ENCODE measurements at places on chromosomes 4 and X. TPM values are rescaled to one million over a fixed set of nuclear protein-coding genes. Genes with fewer than 3 reads are reported as not detected.

DNA sequence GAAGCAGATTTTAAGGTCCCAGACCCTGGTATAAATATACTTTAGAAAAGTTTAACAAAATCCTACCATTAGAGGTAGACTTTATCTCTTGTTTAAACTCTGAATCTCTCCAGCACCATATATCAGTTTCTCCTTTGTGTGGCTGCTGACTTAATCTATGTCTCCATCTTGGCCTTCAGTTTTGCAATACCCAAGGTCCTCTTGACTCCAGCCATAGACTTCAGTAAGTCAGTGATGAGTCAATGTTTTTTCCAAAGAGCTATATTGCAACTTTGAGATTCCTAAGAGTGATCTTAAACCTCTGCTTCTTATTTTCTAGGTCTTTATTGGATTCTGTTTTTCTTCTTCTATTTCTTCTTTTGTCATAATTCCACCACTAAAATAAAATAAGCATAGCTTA, 50.8 kb upstream of the ADGRL3 start:
- DNase-seq: no peak

Gene SLC25A43
- total RNA-seq: 15.5 TPM

DNA sequence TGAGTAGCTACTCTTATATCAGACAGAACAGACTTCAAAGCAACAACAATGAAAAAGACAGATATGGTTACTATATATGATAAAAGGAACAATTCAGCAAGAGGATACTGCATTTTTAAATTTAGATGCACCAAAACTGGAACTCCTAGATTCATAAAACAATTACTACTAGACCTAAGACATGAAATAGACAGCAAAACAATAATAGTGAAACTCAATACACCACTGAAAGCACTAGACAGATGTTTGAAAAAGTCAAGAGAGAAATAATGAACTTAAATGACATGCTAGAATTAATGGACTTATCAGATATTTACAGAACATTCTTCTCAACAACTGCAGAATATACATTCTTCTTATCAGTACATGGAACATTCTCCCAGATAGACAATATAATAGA, 99.5 kb upstream of the ITM2A start:
- DNase-seq: no peak

GRCh38 chr4:16438986-16439385, 212.7 kb upstream of the TAPT1 start:
- DNase-seq: no peak

DNA sequence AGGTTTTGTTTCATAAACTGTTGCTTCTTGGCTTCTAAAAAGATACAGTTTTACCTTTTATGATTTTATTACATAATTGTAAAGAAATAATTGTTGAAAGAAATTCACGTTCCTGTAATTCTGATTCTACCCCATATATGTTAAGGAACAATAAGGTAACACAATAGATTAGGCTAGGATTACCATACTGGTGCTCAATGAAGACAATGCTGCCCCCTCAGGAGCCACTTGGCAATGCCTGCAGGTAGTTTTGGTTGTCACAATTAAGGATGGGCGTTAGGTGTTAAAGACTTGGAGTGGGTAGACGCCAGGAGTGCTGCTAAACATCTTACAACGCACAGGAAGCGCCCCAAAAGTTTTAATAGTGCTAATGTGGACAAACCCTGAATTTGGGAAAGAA, 133.2 kb downstream of the NLGN4X start:
- DNase-seq: no peak

- DNase-seq: no peak
Observed at GRCh38 chr4:112736718-112737135, 99.8 kb downstream of the LARP7 start.

DNA sequence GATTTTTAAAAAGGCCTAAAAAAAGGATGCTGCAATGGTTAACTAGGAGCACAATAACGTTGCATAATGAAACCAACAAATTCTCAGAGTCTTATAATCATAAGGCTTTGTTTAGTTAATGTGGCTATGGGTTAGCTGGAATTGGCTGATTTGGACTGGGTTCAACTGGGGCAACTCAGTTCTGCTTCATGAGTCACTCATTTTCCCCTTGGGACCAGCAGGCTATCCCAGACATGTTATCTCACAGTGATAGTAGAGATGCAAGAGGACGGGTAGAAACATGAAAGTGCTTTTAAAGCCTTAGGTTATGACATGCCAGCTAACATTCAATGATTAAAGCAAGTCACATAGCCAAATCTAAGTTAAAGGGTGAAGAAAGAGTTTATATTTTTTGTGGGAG, 189.2 kb upstream of the GK2 start:
- no peak for DNase-seq

GRCh38 chr4:76210452-76210851, 3.2 kb downstream of the SCARB2 start:
- no peak for DNase-seq

DNA sequence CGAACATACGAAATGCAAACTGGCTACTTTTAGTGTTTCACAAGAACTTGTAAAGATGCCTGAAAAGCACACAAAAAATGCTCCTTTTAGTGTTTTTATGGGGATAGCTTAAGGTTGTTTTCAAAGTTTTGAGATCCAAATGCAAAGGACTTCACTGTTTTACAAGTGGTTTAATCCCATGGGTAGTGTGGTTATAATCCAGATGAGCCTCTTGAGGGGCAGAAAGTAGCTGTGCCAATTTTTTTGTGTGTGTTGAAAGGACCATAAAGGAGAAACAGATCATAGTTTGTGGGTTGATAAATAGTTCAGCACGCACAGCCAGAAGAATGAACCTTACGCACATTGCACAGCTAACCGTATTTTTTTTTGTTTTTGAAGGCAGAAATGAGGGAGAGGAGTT, 126.9 kb upstream of the GIMD1 start:
- DNase-seq: no peak

Gene AMBN
- not detected for total RNA-seq

GRCh38 chr4:150280081-150280895, 202.0 kb downstream of the DCLK2 start:
- DNase-seq: peak; percentile 37

Gene PCSK1N
- total RNA-seq: 131 TPM

- DNase-seq: no peak
Observed at GRCh38 chrX:8783097-8783713, 18.0 kb downstream of the FAM9A start.

DNA sequence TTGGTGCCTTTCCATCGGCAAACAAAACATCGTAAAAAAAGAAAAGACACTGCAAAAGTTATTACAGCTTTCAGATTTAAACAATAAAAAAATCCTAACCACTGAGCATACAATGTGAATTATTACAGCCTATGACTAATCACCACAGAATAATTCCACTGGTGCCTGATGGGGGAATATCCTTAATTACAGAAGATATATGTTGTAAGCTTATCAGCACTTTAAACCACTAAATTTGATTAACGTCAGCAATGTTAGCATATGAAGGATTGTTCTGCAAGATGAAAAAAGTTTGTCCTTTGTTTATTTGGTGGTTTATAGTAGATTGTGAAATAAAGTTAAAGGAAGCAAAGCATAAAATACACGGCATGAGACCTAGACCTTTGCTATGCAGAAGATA, 210.2 kb upstream of the ADAMTS3 start:
- no peak for DNase-seq

DNA sequence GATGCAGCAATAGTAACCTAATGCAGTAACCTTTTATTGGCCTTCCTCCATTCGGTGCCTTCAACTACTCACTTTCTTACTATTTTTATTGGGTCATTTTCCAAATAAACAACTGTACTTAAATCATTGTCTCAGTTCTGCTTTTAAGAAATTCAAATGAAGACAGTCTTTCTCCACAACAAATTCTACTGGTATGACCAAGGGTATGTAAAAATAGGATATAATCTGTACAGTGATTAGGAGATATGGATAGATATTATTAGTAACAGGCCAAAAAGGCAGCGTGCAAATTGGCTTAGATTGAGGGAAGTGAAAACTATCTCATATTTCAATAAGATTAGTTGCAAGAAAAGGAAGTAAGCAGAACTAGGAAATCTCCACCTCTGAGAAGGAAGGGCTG, 177.4 kb upstream of the PPP1R2C start:
- DNase-seq: no peak

Gene EREG
- 0.44 TPM for total RNA-seq

Gene TIGD4
- 1.1 TPM for total RNA-seq

- no peak for DNase-seq
Observed at GRCh38 chr4:147198411-147199051, 252.9 kb upstream of the TTC29 start.

DNA sequence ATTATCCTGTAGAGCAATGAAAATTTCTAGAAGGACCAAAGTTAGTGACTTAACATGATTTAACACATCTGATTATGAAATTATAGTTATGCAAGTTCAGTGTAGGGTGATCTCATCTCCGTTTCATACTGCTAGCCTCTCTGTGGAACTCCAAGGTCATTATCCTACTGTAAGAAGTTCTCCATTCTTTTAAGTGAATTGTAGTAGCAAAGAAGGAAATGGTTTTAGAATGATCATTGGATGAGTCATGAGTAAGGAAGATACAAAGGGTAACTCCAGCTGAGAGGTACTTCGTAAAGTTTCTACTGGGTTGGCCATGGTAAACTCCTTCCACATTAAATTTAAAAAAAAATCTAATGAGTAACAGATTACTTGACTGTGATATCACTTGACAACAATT, 215.0 kb upstream of the GIMD1 start:
- no peak for DNase-seq

GRCh38 chr4:17814140-17814539, 3.4 kb downstream of the NCAPG start:
- no peak for DNase-seq

DNA sequence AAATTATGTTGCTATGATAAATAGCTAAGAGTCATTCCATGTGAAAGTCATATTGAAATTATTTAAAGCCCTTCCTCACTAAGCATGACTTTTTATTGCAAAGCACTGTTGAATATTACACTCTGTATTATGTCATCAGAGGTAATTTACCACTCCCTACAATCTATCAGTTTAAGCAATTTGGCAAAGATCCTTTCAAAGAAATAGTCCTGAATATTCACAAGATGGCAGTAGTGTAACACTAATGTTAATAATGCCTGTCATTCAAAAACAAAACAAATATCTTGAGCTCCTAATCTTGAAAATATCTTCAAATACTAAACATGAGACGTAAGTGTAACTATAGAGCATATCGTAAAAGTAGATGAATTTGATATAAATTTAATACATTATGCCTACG, 208.6 kb upstream of the TECRL start:
- DNase-seq: peak; percentile 2

Gene VCX3A
- not detected for total RNA-seq

- DNase-seq: peak; percentile 42
Observed at GRCh38 chrX:51144828-51145442, 187.7 kb upstream of the NUDT10 start.

Gene SYNPO2
- 56.5 TPM for total RNA-seq

Gene KLB
- total RNA-seq: not detected

Gene FRMD7
- 0.19 TPM for total RNA-seq

Gene CUL4B
- 34.7 TPM for total RNA-seq

Gene EVC2
- total RNA-seq: 8.7 TPM

Gene ADGRG2
- 1.2 TPM for total RNA-seq

DNA sequence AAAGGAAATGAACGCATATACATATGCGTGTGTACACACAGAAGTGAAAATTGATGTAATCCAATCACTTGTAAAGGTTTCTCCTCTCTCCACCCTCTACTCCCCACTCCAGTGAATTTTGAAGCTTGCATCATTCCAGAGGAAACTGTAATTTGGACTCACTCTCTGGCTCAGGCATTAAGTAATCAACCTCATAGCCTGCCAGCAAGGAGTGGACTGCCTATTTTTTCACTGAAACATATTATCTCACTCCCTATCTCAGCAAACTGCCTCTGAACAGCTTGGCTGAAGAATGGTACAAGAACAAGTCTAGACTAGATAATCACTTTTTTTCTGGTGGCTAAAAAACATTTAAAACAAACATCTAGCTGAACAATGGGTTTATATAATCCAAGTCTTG, 124.2 kb downstream of the C4orf51 start:
- DNase-seq: no peak

- DNase-seq: no peak
Observed at GRCh38 chrX:39961441-39961840, 136.3 kb downstream of the BCOR start.

- peak; percentile 25 for DNase-seq
Observed at GRCh38 chr4:181193131-181193930, 1049.9 kb upstream of the TENM3 start.

DNA sequence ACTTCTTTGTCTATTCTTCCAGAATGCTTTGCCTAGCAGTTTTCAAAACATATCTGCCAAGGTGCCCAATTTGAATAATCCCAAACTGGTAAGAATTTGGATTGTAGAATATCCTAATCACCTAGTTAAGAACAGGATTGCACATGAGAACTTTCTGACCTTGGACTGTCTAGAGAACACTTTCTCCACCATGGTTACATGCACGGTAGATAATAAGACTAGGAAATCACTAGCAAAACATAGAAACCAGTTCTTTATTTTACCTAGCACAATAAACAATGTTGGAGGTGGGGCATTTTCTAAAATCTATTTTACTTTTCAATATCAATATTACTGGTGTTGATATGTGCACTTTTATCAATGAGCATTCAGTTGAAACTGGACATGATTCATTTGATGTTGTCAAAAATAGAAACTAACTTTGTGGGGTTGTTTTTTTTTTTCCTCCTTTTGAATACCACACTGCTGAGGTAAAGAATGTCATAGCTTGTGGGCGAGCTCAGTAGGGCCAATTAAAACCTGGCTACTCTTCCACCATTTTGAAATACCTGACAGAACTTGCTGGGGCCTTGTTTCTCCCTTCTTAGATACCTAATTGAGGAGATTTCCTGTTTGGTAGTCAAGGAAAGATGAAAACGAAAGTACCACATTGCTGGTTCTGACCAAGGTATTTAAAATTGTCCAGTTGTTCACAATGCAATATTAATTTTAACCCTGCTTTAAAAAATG, 10.4 kb downstream of the MID1IP1 start:
- DNase-seq: no peak

Gene MAGEA8
- total RNA-seq: not detected

Gene STATH
- total RNA-seq: not detected

Gene BMP3
- total RNA-seq: 0.28 TPM

Gene CHRNA9
- total RNA-seq: not detected

DNA sequence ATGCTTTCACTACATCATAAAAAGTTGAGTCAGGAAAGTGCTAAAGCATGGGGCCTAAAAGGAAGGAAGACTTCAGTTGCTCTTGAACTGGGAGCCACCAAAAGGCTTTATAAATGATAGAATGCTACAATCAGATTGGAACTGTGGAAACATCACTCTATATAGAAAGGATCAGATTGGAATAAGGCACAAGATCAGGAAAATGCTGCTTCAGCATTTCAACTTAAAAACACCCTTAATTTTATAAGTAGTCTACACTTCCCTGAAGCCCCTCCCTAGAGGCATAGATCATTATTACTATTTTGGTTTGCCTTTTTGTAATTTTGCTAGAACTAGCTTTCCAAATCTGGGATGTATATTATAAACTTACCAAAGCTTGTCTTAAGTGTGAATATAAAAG, 170.7 kb downstream of the FANCB start:
- DNase-seq: no peak

Gene PPA2
- 84.9 TPM for total RNA-seq

DNA sequence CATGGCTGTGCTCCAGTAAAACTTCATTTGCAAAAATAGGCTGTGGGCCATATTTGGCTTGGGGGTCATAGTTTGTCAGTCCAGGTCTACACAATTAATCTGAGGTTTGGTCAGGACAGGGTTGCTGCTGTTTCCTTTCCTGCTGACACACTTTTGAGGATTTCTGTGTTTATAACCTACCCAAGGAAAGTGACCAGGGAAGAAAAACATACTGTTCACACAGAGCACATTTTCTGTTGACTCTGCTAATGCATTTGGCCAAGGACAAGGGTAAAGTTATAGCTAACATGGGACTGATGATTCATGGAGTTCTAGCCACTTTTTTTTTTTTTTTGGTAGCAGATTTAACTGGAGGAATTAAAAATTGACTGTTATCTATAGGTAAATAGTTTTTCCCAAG, 43.9 kb upstream of the GEMIN8 start:
- DNase-seq: no peak
